Right lung (tissue), 10 donors: ENCODE measurements at places on chromosomes 13 and 19.
A peak's percentile ranks its signal among the peaks of the same experiment; 100 is the strongest.

GRCh38 chr13:65088906-65089305 is 2141.2 kb downstream of the PCDH9 start:
- DNase-seq: peak; percentile 34

- DNase-seq: no peak
Observed at GRCh38 chr19:56111601-56112312, 9.3 kb downstream of the ZNF787 start.

DNA sequence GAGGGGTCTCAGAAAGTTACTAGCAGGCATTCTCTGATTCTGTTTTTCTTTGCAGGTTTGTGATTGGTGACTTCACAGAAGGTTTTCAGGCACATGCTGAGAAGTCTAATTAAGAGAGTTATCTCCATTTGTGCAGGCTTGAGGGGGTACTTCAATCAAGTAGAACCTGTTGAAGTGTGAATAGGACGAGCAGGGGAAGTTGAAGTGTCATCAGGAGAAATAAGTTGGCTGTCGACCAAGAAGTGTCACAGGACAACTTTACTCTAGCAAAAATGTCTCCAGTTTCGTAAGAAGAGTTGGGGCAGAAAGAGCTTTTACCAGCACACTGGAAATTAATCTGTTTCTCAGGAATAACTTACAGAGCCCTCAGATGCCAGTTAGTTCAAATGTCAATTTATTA is 576.5 kb upstream of the SLITRK5 start:
- no peak for DNase-seq

DNA sequence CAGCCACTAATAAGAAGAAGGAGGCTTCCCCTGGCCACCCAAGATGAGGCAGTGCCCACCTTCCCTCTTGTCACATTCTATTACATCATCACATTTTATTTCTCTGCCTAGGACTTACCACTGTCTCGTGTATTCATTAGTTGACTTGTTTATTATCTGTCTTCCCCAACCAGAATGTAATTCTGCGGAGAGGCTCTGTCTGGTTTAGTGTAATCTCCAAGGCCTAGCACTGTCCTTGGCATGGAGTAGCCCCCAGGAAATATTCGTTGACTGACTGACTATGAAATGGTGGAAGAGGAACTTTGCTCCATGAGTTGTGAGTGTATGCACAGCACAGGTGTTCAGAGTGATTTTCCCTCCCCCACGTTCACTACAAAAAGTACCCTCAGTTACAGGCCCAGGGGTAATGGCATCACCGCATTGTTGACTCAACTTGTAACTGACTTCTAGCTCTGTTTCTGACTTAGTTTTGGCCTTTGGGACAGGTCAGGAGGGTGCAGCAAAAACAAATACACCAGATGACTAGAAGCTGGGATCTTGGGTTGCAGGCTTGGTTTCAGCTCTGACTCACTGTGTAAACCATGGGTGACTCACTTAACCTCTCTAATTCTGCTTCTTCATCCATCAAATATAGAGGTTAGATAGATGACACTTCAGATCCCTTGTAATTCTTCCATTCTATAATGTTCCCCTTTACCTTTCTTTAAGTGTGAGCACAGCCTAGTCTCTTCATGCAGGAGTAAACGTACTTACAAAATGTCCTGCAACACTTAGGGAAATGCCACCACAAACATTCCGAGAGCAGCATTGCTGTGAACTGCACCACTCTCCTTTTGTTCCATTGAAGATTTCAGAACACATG is 229.7 kb downstream of the KCNRG start:
- DNase-seq: no peak

DNA sequence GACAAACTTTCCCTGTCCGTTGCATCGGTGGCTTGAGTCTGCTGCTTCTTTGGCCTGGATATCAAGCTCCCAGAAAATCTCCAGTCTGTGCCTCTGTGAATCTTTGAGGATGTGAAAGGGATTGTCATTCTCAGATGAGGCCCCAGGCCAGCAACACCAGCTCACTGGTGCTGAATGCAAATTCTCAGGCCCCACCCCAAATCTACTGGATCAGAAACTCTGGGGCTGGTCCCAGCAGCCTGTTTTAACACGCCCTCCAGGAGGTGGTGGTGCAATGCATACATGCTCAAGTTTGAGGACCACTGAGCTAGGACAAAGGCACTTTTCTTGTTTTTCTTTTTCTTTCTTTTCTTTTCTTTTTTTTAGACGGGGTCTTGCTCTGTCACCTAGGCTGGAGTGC is 23.6 kb downstream of the TNFSF11 start:
- no peak for DNase-seq

- DNase-seq: no peak
Observed at GRCh38 chr19:6813659-6814058, 41.2 kb downstream of the VAV1 start.

GRCh38 chr19:33522371-33522662 is 726 bp upstream of the PEPD start:
- no peak for DNase-seq

DNA sequence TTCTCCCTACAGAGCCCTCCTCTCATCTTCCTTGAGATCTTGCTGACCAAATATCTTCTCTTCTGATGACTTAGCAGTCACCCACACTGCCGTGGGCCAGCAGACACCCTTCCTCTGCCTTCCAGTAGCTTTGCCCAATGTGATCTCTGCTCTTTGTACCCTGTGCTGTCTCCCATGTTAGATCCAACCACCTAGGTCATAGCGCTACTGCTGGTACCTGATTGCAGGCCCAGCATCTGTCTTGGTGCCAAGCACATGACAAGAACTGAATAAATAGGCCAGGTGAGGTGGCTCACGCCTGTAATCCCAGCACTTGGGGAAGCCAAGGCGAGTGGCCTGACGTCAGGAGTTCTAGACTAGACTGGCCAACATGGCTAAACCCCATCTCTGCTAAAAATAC is 149.7 kb downstream of the TM9SF2 start:
- DNase-seq: no peak

- peak; percentile 59 for DNase-seq
Observed at GRCh38 chr13:36814465-36814864, 4.6 kb upstream of the RFXAP start.

- DNase-seq: peak; percentile 39
Observed at GRCh38 chr13:50129706-50130122, 114.5 kb downstream of the KCNRG start.

DNA sequence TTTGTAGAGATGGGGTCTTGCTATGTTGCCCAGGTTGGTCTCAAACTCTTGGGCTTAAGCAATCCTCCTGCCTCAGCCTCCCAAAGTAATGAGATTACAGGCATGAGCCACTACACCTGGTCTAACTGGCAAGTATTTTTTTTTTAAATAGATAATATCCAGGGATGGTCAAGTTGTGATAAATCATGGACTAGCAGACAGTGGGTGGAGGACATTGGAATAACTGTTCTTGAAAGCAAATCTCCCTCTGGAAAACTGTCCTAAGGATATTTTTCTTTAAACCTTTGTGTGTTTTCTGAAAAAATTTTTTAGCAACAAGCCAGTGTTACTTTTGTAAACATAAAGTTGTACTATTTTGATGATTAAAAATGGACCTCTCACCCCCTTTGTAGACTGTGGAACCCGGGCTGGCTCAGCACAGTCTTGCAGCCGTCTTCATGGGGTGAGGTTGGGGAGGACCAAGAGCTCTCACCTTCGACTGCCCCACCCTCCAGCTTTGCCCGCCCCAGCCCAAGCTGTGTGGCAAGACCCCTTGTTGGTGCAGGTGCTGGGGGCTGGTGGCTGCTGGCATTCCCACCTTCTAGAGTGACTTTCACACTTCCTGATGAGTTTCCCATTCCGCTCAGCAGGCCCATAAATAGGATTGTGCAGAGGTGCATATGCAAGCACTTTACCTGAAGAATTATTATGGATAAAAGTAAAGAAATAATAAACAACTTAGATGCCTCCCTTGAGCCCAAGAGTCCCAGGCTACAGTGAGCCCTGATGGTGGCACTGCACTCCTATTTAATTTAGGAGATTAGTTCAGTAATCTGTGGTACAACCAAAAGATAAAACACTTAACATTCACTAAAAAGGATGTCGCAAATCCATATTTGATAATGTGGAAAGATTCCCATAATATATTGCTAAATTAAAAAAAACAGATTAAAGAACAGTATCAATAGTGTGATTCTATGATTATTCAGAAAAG is 107.3 kb downstream of the GADD45B start:
- no peak for DNase-seq
